ENCODE measurements at places on chromosomes 7 and 10.

GRCh38 chr10:73867871-73868631 lies 6.3 kb downstream of the CAMK2G start:
- DNase-seq, result no peak

DNA sequence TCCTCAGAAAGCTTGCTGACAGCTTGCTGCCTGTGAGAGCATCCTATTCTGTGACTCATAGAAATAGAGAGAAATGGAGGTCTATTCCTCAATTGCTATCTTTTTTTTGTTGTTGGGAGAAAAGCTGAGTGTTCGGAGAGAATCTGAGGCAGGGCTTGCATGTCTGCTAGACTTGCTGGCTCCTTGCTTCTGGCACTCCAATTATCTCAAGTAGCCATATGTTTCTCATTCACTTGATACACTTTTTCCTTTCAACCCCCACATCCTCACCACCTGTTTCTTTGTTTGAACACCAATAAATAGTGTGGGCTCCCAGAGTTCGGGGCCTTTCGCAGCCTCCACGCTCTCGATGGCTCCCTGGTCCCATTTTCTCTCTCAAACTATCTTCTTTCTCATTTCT lies 172.2 kb downstream of the SH2D4B start:
- no peak for DNase-seq

- DNase-seq, result no peak
Observed at GRCh38 chr10:75974080-75974479, 542.7 kb downstream of the LRMDA start.

- DNase-seq, result no peak
Observed at GRCh38 chr10:112552593-112553110, 105.6 kb downstream of the VTI1A start.

DNA sequence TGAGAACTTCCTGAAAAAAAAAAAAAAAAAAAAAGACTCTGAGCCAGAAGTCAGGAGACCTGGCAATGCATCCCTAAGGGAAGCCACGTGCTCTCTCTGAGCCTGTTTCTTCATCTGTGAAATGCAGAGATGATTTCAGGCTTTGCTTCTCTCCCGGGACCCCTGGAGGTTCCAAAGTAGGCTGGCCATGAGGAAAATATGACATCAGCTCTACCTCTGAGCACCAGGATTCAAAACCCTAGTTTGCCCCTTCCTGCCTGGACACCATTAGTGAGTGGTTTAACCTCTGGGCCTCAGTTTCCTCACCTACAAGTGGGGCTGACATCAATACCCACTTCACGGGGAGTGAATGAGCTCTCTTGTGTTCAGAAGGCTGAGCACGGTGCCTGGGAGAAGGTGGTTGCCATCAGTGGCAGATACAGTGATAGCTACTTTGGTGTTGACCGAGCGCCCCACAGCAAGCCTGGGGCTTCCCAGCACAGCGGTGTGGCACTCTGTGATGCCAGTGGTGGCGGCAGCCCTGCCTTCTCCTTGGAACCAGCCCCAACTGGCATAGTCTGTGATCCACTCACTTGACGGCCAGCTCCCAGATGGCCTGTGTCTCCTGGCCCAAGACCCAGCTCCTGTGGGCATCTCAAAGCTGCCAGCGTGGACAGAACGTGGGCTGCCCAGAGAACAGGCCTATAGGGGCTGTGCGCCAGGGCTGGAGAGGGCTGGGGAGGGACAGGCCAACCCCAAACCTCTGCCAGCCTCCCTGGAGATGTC lies 153.1 kb upstream of the UNC5B start:
- DNase-seq, result no peak

- no peak for DNase-seq
Observed at GRCh38 chr10:96413151-96413787, 54.5 kb upstream of the OPALIN start.

DNA sequence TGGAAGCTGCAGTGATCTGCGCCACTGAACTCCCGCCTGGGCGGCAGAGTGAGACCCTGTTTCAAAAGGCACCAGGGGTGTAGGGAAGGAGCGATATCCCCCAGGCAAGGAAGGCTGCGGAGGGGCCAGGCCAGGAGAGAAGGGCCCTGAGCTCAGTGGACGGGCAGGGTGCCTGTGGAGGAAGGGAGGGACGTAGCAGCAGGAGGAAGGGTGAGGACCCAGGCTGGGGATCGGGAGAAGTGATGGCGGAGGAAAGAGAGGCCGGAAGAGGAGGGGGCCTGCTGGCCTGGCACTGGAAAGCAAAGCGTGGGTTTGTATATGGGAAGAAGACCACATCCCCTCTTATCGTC lies 45.6 kb downstream of the ALOX5 start:
- DNase-seq, result no peak
